ENCODE measurements at places on chromosomes 5 and 9. TPM values are rescaled to one million over a fixed set of nuclear protein-coding genes. Genes with fewer than 3 reads are reported as not detected.

IFNE gene
- not detected for total RNA-seq

CKMT2 gene
- total RNA-seq = 92.9 TPM

SLC36A3 gene
- total RNA-seq = not detected

OR1J4 gene
- total RNA-seq = not detected

PTPRD gene
- total RNA-seq = 75.7 TPM

DNAH5 gene
- total RNA-seq = 1.0 TPM

RNF180 gene
- total RNA-seq = 2.6 TPM

SLC1A3 gene
- 27.1 TPM for total RNA-seq

MAP1B gene
- total RNA-seq = 22.4 TPM

SPATA31C1 gene
- total RNA-seq = not detected

Data from skeletal muscle tissue (tissue), 5 donors.